ENCODE measurements at places on chromosomes 2 and 18.

- DNase-seq: no peak
These were observed 28.4 kb downstream of the M1AP start for GRCh38 chr2:74619651-74620297.

DNA sequence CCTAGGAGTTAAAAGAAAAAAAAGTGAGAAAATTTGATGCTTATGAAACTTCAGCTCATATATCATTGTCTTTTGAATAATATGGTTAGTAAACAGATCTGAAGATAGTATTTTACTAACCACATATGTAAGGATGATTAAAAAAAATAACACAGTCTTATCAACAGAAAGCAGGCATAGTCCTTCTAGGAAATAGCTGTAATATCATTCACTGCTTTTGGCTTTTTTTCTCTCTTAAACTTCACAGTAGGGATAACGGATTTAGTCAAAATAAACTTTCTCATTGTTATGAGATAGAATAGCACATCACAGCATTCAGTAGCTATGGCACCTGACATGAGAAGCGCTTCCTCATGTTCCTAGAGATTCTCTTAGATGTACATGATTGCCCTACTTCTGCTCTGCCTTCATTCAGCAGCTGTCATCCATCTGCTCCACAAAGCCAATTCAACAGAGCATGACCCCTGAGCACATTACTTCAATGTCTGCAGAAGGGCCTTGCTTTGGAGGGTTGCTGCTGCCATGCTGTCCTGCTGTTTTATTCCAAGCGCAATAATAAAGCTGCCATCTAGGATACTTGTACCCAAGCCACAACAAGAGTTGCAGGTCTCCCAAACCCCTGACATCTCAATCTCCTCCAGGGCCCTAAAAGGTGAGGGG is 67.0 kb downstream of the TTC21B start:
- no peak for DNase-seq

- no peak for DNase-seq
These were observed 342.3 kb upstream of the TMEFF2 start for GRCh38 chr2:192536922-192537624.

- no peak for DNase-seq
These were observed 60.5 kb upstream of the KLF7 start for GRCh38 chr2:207226243-207226642.

GRCh38 chr2:48018480-48018879 is 112.2 kb upstream of the FBXO11 start:
- no peak for DNase-seq

DNA sequence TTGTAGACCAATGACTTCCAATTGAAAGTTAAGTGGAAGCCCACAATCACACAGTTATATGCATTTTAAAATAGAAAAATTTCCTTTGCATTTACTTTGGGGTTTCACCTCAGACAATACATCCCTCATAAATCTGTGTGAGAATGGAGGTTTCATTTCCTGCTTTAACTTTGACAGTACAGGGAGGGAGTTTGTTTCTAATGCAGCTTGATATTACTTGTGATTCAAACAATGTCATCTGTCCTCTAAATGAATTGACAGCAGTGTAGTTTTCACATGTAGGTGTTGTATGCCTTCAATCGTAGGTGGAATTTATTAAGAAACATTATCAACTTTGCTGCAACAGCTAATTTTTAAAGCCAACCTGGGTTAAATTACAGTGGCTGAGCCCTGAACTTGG is 75.2 kb downstream of the TMEFF2 start:
- no peak for DNase-seq

DNA sequence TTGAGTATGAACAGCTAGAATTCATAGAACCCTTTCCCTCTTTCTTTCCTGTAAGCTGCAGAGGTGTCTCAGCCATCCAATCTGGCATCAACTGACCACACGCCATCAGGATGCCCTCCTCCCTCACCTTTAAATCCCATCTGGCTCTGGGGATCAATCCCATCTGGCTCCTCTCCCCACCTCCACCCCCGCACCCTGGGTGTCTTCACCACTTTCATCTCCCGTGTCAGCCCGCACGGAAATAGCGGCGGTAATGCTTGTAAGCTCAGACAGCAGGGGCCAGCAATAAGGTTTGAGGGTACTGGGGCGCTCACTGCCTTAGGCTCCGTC is 508 bp upstream of the TUBA4B start:
- no peak for DNase-seq

- DNase-seq: no peak
These were observed 196.0 kb upstream of the HDAC4 start for GRCh38 chr2:239596792-239597191.

DNA sequence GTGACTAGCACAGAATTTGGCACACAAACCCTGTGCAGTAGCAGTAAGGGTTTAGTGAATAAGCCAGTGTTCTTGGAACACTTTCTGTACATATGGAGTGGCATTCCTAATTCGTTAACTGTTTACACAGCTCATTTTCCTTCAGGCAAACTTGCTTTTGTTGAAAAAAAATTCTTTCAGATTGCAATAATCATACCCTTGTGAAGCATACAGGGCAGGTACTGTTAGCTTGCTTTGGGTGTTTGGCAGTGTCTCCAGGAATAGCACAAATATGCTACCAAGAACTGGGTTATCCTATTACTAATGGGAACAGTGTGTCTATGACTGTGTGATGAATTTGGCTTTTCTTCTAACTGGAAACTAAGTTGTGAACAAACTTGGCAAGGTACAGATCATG is 33.4 kb downstream of the UGP2 start:
- no peak for DNase-seq

DNA sequence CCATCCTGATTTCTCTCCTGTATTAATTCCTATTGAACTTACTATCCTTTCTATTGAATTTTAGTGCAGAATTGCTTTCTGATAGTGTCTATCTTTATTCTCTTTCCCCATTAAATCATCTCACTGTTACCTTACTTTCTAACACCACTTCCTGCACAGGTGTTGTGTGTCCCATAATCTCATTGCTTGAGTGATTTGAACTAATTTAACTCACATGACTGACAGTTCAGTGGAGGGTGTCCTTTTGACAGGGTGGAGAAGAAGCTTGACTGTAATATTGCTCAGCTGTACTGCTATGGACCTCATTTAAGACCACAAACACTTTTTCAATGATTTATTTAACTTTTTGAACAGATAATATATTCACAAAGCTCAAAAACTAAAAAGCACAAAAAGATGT is 211.8 kb downstream of the NRXN1 start:
- DNase-seq: peak; percentile 44

DNA sequence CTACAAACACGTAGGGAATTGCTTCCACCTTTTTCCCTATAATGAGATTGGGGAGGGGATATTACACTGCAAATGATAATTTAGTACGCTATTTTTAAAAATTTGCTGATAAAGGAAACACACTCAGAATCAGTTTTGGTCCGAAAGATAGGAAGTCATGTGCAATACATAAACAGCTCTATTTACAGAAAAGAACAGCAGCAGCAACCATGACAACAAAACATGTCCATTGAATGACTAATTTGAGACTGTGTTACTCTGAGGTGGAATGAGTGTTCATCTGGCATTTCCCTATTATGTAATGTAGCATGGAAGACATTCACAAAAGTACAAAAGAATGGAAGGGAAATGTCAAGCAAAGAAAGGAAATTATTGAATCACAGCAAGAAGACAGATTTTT is 337.2 kb downstream of the NBAS start:
- no peak for DNase-seq
